ENCODE measurements at places on chromosomes 11 and 22. TPM values are rescaled to one million over a fixed set of nuclear protein-coding genes. Genes with fewer than 3 reads are reported as not detected.

ISX gene
- total RNA-seq = not detected

C11orf91 gene
- total RNA-seq = not detected

- no peak overlapping the region for H3K27ac ChIP-seq
- H3K36me3 ChIP-seq = no peaks in the 10 kb centered on the region
- H3K27me3 ChIP-seq = no peaks in the 10 kb centered on the region
- no peak for DNase-seq
- no peaks in the 10 kb centered on the region for H3K4me1 ChIP-seq
Measured at GRCh38 chr11:121552644-121553043, 99.9 kb upstream of the SORL1-AS1 start.

- peaks cover 2% of the 10 kb centered on the region for H3K27me3 ChIP-seq
- DNase-seq = no peak
- H3K4me1 ChIP-seq = peaks cover 2% of the 10 kb centered on the region
- no peaks in the 10 kb centered on the region for H3K36me3 ChIP-seq
- H3K4me3 ChIP-seq = no peak within 1 kb of the TSS
Measured at GRCh38 chr11:441418-442274, at the start of gene ANO9. TSS of gene ANO9 (minus strand) at chr11:442011. CDS start at chr11:441926, 85 bp downstream.

- no peaks in the 10 kb centered on the region for H3K36me3 ChIP-seq
- H3K4me1 ChIP-seq = peaks cover 4% of the 10 kb centered on the region
- no peak overlapping the region for H3K27ac ChIP-seq
- no peak overlapping the region for H3K4me3 ChIP-seq
- DNase-seq = no peak
- H3K27me3 ChIP-seq = peaks cover 6% of the 10 kb centered on the region
Measured at GRCh38 chr11:267491-267994, 10.7 kb upstream of the NLRP6 start.

- no peak overlapping the region for H3K4me3 ChIP-seq
- H3K27me3 ChIP-seq = peaks cover 9% of the 10 kb centered on the region
- no peak for DNase-seq
- no peaks in the 10 kb centered on the region for H3K36me3 ChIP-seq
Measured at GRCh38 chr11:20243974-20244373, 83.7 kb upstream of the DBX1 start.

All from fibroblast of lung (primary cell).